Pulmonary artery endothelial cell (primary cell): ENCODE measurements at places on chromosomes 5 and 9. TPM values are rescaled to one million over a fixed set of nuclear protein-coding genes. Genes with fewer than 3 reads are reported as not detected.

- DNase-seq = no peak
Observed at GRCh38 chr9:77533671-77534070, 114.5 kb downstream of the GNA14 start.

GRCh38 chr9:124014211-124014955 is 2.8 kb downstream of the LHX2 start:
- DNase-seq = no peak

GRCh38 chr5:10520706-10521105 is 43.2 kb upstream of the ANKRD33B start:
- no peak for DNase-seq

Gene FGF1
- total RNA-seq = 0.53 TPM in 1 of 2 replicates, not detected in the other

Gene ENTREP1
- 1.5 and 3.5 TPM in 2 replicates for total RNA-seq

DNA sequence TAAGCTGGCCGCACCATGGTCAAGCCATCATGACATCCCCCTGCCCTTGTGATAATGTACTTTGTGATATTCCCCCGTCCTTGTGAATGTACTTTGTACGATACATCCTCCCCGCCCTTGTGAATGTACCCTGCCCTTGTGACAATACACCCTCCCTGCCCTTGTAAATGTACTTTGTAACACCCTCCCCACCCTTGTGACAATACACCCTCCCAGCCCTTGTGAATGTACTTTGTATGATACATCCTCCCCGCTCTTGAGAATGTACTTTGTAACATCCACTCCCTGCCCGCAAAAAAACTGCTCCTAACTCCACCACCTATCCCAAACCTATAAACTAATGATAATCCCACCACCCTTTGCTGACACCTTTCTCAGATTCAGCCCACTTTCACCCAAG is 313.8 kb downstream of the CTNND2 start:
- DNase-seq = no peak
